ENCODE measurements at places on chromosomes 13 and 19.

DNA sequence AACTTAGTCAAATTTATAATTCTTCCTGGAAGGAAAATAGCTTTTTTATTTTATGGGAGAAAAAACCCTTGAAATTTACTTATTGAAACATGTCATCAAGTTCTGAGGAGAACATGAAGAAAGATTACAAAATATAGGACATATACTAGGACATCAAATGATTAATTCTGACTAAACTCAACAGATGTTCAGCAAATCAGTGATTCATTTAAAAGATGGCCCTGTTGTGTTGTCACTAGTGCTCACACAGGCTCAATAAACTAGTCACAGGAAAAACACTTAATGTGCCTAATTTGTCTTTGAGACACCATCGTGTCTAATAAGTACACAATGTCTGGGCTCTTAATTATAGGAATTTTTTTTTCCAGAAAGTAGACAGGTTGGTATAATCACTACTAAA, 223.8 kb upstream of the TMTC4 start:
- DNase-seq = no peak

DNA sequence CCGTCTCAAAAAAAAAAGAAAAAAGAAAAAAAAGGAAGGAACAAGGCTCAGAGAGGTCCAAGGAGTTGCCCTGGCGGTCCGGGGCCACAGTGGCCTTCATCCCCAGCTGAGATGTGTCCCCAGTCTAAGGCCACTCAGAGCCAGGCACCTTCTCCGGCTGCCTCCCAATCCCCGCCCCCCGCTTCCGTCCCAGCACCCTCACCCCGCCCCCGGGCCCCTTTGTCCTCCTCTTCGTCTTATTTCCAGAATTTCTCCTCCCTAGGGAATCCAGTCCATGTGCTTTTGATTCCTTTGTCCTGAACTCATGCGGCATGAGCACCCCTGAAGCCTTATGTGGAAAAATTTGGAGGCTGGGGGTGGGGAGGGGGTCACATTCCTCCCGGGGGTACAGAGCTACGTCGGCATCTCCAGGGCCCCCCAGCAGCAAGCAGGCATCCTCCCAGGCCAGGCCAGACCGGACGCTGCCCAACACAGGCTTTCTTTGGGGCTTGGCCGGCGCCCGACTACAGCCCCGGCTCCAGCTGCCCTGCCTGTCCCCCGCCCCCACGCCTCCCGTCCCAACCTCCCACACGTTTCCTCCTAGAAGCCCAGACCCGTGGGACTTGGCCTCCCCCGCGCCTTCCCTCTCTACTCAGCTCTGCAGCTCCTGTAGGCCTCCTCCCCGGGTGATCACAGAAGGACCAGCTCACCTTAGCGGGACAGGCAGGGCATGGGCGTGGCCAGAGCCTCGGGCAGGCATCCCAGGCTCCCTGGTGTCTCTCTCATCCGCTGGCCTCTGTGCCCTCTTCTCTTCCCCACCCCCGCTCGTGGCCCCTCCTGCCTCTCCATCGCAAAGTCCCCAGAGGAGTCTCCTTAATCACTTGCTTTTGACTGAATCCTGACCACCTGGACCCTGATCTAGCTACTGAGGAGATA, 17.8 kb upstream of the ADGRE5 start:
- no peak for DNase-seq

- no peak for DNase-seq
These were observed 92.2 kb downstream of the STOML3 start for GRCh38 chr13:38898481-38898880.

GRCh38 chr19:57841122-57841763, 8.4 kb upstream of the ZNF587 start:
- DNase-seq = no peak

GRCh38 chr19:42440357-42441048, 2.2 kb downstream of the CXCL17 start:
- DNase-seq = peak; percentile 81

- no peak for DNase-seq
These were observed 340.9 kb upstream of the SGCG start for GRCh38 chr13:22839603-22840530.

GRCh38 chr13:36858290-36858689, 39.3 kb downstream of the RFXAP start:
- DNase-seq = no peak

GRCh38 chr13:95355494-95355893, 54.2 kb upstream of the ABCC4 start:
- no peak for DNase-seq

- DNase-seq = no peak
These were observed 10.9 kb downstream of the NCR1 start for GRCh38 chr19:54916822-54917221.

DNA sequence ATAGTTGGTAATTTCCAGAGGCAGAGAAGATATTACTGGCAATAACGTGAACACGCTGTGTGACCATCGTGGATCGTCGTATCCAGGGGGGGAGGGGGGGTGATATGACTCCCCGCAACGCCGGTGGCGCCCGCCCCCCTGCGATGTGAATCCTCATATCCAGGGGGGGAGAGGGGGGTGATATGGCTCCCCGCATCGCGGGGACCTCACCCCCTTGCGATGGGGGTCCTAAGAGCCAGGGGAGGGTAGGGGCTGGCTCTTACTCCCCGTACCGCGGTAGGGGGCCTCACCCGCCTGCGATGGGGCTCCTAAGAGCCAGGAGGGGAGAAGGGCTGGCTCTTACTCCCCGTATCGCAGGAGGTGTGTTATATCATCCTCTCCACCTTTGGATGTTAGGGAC, 31.3 kb upstream of the RGCC start:
- no peak for DNase-seq

DNA sequence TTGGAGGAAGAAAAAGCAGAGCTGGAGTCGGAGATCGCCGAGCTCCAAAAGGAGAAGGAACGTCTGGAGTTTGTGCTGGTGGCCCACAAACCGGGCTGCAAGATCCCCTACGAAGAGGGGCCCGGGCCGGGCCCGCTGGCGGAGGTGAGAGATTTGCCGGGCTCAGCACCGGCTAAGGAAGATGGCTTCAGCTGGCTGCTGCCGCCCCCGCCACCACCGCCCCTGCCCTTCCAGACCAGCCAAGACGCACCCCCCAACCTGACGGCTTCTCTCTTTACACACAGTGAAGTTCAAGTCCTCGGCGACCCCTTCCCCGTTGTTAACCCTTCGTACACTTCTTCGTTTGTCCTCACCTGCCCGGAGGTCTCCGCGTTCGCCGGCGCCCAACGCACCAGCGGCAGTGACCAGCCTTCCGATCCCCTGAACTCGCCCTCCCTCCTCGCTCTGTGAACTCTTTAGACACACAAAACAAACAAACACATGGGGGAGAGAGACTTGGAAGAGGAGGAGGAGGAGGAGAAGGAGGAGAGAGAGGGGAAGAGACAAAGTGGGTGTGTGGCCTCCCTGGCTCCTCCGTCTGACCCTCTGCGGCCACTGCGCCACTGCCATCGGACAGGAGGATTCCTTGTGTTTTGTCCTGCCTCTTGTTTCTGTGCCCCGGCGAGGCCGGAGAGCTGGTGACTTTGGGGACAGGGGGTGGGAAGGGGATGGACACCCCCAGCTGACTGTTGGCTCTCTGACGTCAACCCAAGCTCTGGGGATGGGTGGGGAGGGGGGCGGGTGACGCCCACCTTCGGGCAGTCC, 5.0 kb downstream of the FOSB start:
- DNase-seq = no peak

GRCh38 chr13:34000955-34001354, 183.0 kb downstream of the RFC3 start:
- no peak for DNase-seq

GRCh38 chr19:35766571-35767104, 8.7 kb downstream of the PROSER3 start:
- no peak for DNase-seq

DNA sequence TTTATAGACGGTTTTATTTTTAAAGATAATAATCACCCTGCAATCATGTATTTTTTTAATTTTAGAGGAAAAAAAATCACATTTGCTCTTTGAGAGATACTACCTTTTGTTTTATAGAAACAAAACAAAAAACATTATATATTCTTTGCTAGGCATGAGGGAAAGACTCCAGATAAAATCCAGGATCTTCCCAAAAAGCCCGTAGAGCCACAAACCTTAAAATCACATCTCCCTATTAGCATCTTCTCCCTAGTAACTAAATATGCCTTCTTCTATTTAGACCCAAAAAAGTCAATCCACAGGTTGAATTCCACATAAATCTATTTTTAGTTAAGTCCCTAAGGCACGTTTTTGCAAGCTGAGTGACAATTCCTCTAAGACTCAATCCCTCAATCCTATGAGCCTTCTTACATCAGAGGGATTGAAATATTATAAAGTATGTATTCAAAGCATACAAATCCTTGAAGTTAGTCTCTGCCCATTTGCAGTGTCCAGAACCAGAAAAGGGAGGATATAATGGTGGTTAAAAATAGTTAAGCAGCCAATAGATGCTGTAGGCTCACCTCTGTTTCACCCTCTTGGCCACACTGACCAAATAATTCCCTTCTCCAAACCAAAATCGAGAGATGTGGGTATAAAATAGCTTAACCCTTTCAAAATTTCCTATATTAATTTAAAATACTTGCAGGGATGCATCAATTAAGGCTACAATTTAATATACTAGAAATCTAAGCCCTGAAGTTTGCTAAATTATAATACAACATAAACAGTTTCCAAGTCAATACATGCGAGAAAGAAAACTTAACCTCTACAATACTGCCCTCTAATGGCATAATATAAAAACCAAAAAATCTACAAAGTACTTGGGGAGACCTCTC, 64.0 kb downstream of the SERP2 start:
- DNase-seq = no peak

- DNase-seq = no peak
These were observed 2.7 kb downstream of the COL4A1 start for GRCh38 chr13:110304256-110304655.

DNA sequence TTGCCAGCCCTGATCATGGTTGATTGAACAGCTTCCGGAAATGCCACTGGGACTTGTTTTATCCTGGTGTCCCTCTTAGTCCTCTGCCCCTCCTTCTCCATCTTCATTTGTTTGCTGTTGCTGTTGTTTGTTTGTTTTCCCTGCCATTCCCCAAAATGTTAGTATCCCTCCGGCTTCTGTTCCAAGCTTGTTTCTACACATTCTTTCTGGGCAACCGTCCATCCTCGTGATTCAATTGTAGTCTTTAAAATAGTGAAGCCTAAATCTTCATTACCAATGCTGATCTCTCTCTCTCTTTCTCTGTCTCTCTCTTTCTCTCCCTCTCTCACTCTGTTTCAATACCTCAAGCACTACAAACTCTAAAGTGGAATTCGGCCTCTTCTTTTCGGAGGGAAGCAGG, 649.3 kb upstream of the ARGLU1 start:
- DNase-seq = no peak

DNA sequence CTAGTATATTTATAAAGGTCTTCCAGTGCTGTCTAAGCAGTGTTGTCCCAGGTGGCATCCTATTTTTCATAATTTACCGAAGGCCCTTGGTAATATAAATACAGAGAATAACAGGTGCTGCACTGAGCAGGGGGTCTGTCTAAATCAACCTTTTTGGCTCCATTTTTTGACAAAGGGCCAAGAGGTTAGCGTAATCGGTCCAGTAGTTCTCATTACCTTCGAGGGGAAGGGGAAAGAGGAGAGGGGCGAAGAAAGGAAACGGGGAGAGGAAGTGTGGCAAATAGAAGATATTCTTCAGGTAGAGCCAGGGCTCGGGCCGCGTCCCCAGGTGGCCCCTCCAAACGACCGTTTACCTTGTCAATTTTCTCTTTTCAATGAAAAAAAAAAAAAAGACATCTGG, 749 bp upstream of the PAN3 start:
- no peak for DNase-seq

DNA sequence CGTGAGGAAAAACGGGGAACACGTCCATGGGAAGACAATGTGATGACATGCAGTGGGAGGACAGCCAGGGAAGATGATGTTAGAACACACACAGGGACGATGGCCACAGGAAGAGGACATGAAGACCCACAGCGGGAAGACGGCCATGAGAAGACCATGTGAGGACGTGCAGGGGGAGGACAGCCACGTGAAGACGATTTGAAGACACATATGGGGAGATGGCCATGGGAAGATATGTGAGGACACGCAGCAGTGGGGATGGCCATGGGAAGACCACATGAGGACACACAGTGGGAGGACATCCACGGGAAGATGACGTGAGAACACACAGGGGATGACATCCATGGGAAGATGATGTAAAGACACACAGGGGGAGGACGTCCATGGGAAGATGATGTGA, 83.8 kb downstream of the UQCRFS1 start:
- DNase-seq = no peak

GRCh38 chr19:17049711-17050280, 23.2 kb upstream of the CPAMD8 start:
- DNase-seq = no peak

GRCh38 chr13:60755380-60756163, 358.6 kb downstream of the TDRD3 start:
- DNase-seq = no peak

Data from stimulated activated CD8-positive, alpha-beta memory T cell treated with anti-CD3 and anti-CD28 coated beads, Interleukin-15, amount 100 ng/mL, for 24 hours (primary cell).